Thyroid gland (tissue), 4 donors: ENCODE measurements at places on chromosomes 4 and X. TPM values are rescaled to one million over a fixed set of nuclear protein-coding genes. Genes with fewer than 3 reads are reported as not detected.

GRCh38 chr4:103050736-103051436 lies 25.7 kb downstream of the SLC9B2 start:
- DNase-seq: no peak

Gene CCDC160
- 0.89 TPM for total RNA-seq

DNA sequence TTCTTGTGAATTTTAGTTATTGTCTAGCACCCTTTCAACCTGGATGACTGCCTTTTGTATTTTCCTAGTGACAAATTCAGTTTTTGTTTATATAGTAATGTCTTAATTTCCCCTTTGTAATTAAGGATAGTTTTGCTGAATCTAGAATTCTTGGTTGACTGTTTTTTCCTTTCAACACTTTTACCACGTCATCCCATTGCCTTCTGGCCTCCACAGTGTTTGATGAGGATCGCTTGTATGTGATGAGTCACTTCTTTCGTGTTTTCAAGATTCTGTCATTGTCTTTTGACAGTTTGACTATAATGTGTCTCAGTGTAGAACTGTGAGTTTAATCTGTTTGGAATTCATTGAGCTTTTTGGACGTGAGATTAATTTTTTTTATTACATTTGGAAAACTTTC lies 30.1 kb downstream of the KDM6A start:
- DNase-seq: no peak

DNA sequence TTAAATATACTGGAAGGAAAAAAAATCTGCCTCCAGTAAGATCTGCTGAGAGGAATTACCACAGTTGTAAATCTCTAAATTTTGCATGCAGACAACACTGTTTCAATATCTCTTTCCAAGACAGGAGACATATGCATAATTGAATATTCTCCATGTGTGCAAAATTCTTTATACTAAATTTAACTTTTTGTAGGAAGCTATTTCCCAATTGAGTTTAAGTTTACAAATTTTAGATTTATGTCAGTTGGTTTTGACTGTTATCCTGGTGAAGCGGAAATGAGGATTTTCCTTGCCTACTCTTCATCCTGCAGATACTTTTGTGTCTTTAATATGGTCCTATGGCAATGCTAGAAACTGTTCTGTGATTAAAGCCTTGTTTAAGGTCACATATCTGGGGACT lies 1352.9 kb downstream of the FSTL5 start:
- DNase-seq: no peak

GRCh38 chrX:14497184-14497666 lies 32.1 kb upstream of the GLRA2 start:
- DNase-seq: no peak

DNA sequence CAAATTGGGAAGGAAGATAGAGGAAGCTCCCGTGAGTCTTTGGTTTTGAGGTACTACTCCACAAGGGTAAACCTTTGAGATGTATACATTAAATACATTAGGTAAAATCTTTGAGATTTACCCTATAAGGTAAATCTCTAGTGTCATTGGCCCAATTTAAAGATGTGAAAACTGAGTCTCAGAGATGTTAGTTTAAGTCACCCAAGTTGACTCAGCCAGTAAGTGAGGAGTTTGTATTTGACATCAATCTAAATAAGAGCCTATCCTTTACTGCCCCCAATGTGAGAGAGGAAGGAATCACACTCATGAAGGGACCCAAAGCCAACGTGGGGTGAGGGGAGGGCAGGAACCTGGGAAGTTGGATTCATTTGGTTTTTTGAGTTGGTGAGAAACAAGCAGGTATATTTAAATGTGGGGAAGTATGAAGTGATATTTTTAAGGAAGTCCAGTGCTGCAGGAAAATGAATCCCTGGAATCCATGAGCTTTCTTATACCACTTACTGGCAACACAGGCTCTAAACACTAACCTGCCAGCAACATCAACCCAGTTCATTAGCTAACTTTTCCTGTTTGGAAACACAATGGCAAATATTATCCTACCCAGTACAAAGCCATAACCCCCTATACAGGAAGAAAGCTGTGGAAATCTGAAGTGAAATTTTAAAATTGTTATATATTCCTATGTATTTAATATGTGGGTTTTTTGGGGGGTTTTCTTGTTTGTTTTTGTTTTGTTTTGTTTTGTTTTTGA lies 55.3 kb downstream of the PALLD start:
- no peak for DNase-seq

DNA sequence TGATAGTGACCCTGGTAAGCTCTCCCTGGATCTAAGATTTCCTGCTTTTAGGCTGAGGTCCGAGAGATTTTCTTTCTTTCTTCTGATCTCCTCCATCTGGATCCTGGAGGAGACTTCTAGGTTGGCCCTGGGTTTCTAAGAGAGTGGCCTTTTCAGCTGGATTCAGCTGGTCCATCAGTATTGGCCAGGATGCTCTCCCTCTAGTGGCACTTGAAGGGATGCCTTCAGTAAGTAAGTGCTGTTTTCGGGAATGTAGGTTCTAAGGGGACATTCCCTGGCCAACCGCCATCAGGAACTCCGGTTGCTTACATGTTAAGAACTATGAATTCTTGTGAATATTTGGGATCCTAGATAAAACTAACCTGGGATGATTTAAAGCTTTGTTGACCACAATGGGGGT lies 56.9 kb downstream of the SERTM2 start:
- no peak for DNase-seq

Gene AWAT2
- not detected for total RNA-seq

Gene TAF7L
- not detected for total RNA-seq

Gene SPANXA1
- total RNA-seq: not detected

GRCh38 chr4:54999003-54999402 lies 126.4 kb downstream of the KDR start:
- DNase-seq: no peak

DNA sequence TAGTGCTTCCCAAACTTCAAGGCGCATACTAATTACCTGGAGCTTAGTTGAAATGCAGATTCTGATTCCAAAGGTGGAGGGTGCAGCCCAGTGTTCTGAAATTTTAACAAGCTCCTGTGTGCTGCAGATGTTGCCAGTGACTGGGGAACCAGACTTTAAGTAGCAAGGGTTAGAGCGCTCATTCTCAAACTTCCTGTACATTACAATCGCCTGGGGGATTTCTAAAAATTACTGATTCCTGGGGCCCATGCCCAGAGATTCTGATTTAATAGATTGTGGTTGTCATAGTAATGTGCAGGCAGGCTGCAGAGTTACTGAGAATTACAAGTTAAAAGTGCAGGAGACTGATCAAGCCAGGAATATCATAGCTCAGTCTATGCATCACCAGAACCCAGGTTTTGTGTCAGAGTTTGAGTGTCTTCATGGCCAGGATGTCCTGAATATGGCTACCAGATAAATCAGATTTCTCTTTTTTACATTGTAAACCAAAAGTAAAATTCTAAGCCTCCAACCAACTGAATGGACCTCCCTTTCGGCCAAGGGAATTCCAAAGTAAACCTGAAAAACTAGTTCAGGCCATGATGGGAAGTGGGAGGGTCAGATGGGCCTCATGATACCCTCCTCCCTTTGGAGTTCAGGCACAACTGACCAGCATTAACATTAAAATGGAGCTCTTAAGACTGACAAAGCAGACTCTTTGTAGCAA lies 121.6 kb downstream of the ATXN3L start:
- peak; percentile 10 for DNase-seq

DNA sequence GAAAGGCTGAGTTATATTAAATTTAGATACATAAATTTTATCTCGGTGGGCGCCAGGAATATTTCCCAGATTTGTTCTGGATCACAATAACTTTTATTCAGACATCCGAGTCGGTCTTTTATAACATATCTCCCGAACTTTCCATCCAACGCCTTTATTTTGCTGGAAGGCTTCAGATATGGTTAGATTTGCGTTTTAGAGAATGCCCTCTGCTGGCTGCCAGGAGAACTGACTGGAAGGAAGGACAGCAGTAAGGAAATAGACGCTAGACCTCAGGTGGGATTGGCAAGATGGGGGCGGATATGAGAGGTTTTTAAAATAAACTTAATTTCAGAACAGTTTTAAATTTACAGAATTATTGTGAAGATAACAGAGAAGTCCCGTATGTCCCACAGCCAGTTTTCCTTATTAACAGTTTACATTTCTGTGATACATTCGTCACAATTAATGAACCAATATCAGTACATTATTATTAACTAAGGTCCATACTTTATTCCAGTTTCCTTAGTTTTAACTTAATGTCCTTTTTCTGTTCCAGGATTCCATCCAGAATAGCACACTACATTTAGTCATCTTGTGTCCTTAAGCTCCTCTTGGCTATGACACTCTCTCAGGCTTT lies 4.6 kb upstream of the KANTR start:
- peak; percentile 55 for DNase-seq

Gene CCSER1
- 41.4 TPM for total RNA-seq

- no peak for DNase-seq
These were observed 21.3 kb downstream of the RPGR start for GRCh38 chrX:38305971-38306370.
